Tibial nerve (tissue), 4 donors: ENCODE measurements at places on chromosomes 3 and 15. TPM values are rescaled to one million over a fixed set of nuclear protein-coding genes. Genes with fewer than 3 reads are reported as not detected.

DNA sequence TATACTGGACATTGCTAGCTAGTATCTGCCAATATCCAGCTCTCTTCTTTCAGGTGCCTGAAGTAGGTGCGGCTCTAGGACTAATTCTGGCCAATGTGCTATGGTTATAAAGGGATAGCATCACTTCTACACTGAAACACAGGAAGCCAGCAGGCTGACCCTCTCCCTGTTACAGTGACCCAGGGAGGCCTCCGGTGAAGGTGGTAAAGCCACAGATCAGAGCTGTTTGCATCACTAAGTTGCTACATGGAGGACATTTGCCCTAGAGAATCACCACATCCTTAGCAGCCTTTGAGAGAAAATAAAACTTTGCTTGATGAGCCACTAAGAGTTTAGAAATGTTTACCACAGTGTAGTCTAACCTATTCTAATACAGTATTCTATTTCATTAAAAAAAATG lies 161.4 kb downstream of the CHST2 start:
- no peaks in the 10 kb centered on the region for H3K4me1 ChIP-seq
- H3K27me3 ChIP-seq: no peaks in the 10 kb centered on the region
- DNase-seq: no peak
- no peak overlapping the region for H3K27ac ChIP-seq
- no peaks in the 10 kb centered on the region for H3K36me3 ChIP-seq

The GOLGA6D gene
- total RNA-seq: not detected

The GOLGA8T gene
- total RNA-seq: not detected

The ACKR4 gene
- total RNA-seq: not detected

The CPNE9 gene
- not detected for total RNA-seq
